ENCODE measurements at places on chromosomes 7 and 10.

DNA sequence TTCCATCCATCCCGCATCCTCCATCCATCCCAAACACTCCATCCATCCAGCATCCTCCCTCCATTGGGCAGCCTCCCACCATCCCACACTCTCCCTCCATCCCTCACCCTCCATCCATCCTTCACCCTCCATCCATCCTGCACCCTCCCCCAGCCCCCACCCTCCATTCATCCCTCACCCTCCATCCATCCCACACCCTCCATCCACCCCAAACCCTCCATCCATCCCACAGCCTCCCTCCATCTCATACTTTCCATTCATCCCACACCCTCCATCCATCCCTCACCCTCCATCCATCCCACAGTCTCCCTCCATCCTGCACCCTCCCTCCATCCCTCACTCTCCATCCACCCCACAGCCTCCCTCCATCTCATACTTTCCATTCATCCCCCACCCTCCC, 60.4 kb downstream of the FOXI2 start:
- DNase-seq: no peak

DNA sequence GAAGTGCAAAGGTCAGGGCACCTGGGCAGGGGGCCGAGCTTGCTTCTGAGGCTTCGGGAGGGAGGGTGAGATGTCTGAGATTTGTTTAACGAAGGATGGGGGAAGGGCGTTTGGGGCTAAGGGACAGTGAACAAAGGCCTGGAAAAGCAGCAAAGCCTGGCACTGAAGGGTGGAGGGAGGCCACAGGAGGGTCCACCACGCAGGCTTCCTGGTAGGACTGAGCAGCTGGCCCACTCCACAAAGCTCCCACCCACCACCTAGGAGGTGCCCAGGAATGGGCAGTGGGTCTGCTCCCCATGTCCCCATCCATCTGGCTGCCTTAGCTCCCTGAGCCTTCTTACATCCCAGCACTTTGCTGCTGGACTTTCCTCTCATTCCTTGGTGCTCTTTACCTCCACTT, 39.4 kb upstream of the CXCL12 start:
- no peak for DNase-seq

DNA sequence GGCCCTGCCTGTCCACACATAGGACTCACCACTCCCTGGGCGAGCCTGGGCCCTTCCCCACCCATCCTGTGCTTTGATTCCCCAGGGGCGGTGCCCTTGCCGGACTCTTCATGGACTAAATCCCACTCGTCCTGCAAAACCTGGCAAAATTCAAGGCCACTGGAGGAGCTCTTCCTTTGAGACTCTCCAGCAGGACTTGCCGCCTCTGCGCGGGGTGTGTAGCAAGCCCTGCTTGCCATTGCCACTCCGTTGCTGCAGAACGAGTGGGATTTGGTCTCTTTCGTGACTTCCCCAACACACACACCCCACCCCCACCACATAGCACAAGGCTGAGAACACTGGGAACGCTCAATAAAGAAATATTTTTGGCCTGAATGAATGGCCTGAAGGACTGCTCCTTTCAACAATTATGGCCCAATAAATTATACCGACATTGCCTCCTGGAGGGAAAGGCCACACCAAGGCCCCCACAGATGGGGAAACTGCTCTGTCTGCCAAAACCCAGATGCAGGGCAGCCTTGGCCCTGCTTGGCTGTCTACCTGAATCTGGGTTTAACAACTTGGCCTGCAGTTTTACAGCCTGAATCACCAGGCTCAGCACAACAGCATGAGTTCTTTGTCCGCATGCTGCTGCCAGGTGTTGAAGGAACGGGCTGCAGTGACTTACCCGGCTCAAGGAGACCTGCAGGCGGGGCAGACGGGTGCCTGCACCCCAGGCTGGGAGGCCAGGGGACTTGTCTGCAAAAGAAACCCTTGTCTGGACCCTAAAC, 72.8 kb upstream of the KAT6B start:
- DNase-seq: no peak

DNA sequence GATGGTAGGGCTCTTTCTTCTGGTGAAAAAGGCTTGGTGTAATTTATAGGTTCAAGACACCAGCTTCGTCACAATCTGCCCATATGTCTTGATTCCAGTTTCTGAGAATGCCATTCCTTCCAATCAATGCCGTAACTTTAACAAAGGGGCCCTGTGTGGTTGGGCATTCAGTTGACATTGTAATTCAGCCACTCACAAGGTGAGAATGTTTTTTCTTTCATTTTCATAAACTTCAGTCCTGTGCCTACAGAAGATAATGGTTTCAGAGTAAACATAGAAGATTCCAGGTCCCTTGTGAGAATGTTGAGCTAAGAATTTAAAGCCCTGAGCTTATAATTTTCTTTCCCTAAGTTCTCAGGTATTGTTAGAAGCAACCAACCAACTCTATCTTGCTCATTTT, 67.3 kb upstream of the AASS start:
- no peak for DNase-seq

DNA sequence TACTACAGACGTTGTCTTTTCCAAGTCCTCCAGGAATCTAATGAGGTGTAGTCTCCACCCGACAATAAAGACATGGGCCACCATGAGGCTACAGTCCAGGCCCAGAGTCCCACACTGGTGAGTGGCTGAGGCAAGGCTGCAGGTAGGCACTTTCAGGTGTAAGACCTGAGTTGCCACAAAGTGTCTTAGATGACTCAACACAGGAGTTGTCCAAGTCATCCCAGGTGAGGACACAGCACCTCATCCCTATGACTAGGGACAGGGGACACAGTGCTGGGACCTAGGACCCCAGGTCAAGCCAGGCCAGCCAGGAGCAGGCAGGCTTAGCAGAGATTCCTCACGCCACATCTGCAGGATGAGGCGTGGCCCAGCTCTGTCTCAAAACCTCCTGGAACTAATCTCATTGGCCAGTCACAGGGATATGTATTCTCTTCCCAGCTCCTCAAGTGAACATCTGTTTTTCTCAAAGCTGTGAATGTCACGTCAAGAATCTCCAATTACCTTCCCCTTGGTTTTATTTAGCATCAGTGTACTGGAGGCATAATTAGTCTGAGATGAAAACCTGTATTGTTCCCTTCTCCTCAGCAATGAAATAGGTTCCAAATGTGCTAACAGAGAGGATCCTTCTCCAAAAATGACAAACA, 254.6 kb downstream of the GRID1 start:
- no peak for DNase-seq

DNA sequence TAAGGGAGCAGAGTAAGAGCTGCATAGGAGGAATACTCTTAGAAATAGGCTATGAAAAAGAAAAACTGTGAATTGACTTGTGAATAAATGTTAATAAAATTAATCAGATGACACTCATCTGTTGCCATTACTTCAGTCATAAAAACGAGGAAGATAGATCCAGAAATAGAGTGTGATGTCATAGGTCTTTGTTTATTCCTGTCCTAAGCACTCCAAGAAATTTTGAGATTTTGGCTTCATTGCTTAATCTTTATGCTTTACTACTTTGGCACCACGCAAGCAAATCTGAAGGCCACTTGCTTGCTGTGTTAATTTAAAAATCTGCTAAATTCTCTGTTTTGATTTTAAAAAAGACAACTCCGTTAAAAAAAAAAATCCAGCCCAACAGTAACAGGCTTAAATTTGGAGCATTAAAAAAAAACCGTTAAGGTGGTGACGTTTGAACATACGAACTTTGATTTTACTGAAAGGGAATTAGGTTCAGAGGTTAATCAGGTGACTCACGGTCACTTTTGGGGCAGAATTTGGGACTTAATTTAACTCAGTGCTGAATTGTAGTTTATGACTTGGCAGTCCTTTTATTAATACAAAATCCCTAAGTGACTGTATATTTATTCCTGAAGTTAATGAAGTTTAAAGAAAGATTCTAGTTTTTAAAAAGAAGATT, 3.4 kb downstream of the IFRD1 start:
- DNase-seq: no peak

- no peak for DNase-seq
Observed at GRCh38 chr7:101740981-101741725, 76.3 kb upstream of the CUX1 start.

- DNase-seq: no peak
Observed at GRCh38 chr7:143248761-143249354, 14.4 kb upstream of the GSTK1 start.

DNA sequence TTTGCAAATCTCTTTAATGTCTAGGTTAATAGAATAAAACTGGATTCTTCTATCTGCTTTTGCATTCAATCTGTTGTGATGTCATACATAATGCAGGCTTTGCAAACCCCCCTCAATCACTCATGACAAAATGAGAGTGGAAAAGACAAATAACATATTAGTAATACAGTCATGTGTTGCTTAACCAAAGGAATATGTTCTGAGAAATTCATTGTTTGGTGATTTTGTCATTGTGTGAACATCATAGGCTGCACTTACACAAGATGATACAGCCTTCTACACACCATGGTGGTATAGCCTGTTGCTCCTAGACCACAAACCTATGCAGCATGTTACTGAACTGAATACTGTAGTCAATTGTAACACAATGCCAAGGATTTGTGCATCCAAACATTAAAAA, 87.3 kb upstream of the SEC61G start:
- no peak for DNase-seq

- DNase-seq: no peak
Observed at GRCh38 chr10:122123186-122123585, 134.2 kb downstream of the TACC2 start.

DNA sequence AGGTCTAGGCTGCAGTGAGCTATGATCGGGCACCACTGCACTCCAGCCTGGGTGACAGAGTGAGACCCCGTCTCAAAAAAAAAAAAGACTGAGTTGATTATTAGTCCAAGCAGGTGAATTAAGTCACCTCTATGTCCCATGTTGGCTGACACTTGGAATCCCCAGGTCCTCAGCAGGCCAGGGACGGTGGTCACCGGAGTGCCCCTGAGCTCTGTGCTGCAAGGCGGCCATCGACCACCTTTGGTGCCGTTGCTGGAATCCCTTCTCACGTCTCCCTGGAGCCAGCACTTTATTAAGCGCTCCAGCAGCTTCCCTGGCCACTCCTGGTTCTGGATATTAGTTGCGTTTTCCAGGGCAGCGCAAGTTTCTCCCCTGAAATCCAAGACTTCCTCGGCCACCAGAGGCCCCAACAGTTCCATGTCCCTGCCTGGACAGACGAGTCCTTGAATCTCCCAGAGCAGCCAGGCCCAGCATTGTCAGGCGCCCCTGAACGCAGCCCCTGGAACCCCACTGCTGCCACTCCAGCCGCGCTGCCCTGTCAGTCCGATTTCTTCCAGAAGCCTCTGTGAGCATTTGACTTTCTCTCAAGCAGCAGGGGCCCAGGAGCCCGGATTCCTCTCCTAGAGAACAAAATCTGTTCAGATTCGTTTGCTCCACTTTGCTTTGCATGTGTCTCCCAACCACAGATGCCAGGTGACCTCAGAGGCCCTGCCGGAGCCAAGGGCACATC, 38.4 kb upstream of the FOXL3 start:
- DNase-seq: no peak

DNA sequence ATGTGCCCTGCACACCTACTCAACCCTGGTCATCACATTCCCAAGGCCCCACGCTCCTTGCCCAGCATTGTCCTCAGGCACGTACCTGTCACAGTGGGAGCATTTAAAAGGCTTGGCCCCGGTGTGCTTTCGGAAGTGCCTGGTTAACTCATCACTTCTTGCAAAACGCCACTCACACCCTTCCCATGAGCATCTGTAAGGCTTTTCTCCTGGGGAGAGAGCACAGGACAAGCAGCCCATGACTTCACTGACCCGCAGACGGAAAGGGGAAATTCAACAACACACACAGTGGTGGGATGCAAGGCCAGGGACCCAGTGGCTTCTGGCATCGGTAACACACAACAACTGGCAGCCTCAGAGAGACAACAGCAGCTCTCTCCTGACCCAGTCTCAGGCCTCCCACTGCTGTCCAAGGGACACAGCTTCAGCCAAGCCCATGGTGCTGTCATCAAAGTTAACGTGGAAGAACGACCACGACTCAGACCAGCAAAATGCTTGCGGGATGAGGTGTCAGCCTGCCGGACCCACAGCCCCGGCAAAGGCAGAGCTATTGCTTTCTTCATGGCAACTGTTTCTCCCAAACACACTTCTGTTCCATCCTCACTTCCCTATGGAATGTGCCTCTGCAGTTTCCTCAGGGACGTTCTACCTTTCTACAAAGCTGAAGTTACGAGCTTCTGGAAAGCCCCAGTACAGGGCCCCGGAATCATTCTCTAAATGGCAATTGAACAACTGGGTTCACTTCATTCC, 4.8 kb downstream of the KLF6 start:
- no peak for DNase-seq

DNA sequence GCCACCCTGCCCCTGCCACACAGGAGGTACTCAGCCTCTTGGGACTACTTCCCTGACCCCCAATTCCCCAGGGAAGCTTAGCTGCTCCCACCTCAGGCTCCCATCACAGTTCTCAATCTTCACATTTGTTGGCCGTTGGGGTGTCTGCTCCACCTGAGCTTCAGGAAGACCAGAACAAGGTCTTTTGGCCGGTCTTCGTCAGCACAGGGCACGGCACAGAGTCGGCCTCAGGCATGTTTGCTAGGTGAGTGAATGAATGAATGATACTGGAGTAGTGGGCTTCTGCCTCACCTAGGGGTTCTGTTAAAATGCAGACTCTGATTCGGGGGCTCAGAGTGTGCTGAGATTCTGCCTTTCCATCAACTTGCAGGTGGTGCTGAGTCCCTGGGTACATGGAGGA, 20.3 kb downstream of the GPRIN2 start:
- DNase-seq: no peak

DNA sequence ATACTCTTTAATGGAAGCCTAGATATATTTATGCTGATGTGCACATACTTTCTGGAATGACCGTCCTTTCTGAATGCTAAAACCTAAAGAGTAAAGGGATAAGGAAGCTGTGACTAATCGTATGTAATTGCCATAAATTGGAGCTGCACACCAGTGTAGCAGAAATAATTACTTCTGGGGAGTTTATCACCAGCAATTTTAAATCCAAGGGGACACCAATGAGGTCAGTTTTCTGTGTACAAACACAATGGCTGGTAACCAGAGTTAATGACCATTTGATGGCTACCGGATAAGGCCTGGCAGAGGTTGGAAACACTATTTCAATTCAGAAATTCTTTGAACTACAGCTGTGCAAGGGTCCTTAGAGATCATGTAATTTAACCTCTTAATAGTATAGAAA, 670.1 kb downstream of the REEP3 start:
- DNase-seq: no peak

DNA sequence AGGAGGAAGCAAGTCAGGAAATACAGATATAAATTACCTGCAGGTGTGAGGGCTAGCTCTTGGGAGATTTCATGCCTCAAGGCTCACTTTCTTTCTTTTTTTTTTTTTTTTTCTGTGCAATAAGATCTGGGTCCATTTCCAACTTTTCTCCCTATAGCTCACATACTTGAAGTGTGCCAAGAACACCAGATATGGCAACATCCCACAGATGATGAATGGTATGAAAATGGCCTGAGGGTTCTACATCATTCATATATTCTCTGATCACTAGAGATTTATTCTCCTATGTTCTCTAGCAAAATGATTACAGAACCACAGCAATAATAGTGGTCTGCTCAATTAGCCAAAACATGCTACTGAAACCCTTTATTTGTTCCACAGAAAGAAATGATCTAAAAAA, 117.2 kb downstream of the LRRTM3 start:
- DNase-seq: no peak

- no peak for DNase-seq
Observed at GRCh38 chr7:132073920-132074589, 502.2 kb downstream of the PLXNA4 start.
